Stimulated activated CD8-positive, alpha-beta memory T cell treated with anti-CD3 and anti-CD28 coated beads, Interleukin-4, amount 100 ng/mL, for 24 hours (primary cell): ENCODE measurements at places on chromosomes 3 and 15.

DNA sequence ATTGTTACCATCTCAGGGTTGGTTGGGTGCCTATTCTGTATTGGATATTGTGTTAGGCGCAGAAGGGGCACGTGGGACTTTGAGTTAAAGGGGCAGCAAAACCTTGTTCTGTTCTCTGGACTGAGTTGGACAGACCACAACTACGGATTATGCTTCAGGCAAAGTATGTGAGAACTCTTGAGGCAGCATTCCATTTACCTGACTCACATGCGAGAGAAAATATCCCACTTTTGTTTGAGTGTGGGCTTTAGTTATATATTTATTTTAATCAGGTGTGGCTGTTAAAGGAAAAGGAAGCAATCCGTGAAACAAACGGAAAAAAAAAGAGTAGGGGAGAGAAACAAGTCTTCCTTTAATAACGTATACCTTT is 627 bp upstream of the PLS1 start:
- no peak for DNase-seq

DNA sequence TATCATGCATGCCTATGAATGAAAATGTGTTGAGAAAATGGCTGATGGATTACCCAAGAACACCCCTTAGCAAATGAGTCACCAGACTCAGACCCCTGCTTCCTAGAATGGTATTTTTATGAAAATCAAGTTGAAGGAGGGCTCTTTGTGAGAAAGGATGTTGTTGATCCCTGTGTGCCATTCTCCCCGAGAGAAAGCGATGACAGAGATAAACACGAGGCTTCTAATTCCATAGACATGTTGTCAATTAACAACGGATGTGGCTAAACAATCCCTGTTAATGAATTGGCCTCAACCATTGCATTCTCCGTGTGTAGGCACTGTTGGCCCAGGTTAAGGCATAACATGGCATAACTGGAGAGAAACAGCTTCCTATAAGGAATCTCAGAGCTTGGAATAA is 5.8 kb upstream of the OXTR start:
- no peak for DNase-seq

GRCh38 chr3:195210266-195210973 is 60.5 kb downstream of the XXYLT1 start:
- DNase-seq: no peak

DNA sequence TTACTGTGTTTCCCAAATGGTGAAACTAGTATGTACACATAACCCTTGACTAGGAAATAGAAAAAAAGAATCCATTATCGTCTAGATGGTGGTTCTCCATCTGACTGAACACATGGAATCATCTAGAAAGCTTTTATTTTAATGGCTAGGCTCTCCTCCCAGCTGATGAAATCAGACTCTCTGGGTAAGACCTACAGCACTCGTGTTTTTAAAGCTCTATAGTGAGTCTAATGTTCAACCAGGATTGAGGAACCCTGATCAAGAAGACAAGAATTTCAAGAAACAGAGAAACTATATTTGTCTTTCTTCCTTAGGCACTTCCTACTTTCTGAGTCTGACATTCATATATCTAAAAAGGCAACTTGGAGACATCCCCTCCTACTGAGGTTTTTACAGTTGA is 118.8 kb downstream of the TMCO5A start:
- no peak for DNase-seq

GRCh38 chr3:136067211-136067610 is 101.7 kb downstream of the PPP2R3A start:
- DNase-seq: no peak
